ENCODE measurements at places on chromosomes 12 and 14.

DNA sequence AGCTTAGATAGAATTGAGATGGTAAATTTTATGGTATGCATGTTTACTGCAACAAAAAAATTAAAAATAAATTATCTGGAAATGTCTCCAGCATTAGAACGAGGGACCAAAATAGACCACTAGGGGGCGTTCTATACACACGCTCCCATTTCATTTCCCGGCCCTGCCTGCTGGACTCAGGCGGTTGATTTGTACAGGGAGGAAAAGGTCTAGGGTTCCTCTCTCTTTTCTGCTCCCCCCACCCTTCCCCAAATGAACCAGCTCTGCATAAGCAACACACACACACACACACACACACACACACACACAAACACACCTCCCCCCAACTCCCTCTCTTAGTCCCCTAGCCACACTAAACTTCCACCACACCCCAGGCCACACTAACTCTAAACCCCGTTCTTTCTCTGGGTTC, 7.8 kb upstream of the DTX1 start:
- DNase-seq, result peak; percentile 76

DNA sequence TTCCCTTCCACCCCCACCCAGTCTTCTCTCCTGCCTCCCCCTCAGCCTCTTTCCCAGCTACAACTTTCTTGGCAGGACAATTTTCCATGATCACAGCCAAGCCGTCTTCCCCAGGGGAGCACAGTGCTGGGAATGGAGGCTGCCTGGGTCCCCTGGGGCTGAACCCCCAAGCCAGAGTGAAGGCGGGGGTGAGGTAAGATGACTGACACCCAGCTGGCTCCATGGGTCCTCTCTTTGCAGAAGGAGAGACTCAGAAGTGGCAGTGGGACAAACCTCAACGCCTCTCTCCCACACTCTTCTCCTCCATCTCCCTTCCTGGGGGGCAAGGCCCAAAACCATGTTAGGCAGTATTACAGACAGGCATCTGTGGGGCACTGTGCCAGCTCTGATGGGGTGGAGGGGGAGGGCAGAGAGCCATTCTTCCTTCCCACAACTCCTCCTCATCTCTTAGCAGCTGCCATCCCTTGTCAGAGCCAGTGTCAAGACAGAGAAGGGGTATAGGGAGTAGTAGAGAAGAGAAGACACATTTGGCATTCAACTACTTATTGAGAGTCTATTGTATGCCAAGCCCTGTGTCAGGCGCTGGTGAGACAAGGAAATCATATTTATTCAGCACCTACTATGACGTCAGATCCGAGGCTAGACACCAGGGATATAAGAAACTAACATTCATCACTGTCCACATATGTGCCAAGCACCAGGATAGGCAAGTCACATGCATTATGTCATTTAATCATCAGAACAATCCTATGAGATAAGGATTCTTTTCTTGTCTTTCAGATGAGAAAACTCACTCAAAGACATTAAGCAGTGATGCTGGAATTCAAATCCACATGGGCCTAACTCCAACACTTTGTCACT, 3.6 kb downstream of the ITGA7 start:
- DNase-seq, result peak; percentile 30

DNA sequence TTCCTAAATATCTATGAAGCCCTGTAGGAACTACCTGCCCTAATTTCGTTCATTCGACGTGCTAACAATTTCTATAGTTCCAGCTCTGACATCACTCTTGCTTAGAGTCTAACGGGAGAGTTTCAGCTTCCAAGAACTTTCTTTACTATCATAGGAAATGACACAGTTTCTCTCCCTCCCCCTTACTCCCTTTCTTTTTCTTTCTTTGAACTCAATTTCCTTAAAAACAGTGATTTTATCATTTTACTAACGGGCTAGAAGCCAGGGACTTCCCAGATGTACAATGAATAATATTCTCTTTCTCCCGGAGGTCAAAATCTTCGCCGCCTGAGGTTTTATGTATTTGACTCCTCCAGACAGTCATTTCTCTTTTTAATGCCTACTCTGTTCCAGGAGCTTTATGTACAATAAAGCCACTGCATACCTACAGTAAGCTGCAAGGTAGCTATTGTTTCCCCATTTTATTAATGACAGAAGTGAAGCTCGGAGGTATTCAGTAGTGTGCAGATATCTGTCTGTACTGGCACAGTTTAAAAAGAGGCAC, 15.7 kb downstream of the SMCO2 start:
- DNase-seq, result no peak

GRCh38 chr14:90484291-90484690, 87.5 kb downstream of the CALM1 start:
- DNase-seq, result no peak

DNA sequence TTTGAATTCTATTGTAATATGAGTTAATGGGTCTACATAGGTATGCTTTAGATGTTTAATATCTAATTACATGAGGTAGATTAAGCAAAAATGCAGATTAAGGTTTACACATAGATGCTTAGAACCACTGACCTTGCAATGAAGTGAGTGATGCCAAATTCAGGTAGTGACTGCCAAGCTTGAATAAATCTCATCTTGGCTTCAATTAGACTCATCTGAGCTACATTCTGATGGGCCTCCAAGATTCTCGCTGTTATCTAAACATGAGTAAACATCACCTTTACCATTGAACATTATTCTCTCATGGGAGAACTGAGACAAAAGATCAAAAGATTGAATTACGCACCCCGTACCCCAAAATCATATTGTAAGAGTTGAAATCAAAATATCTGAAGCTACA, 68.8 kb upstream of the GNPNAT1 start:
- DNase-seq, result no peak

- no peak for DNase-seq
Observed at GRCh38 chr14:35747379-35747778, 61.7 kb downstream of the RALGAPA1 start.

DNA sequence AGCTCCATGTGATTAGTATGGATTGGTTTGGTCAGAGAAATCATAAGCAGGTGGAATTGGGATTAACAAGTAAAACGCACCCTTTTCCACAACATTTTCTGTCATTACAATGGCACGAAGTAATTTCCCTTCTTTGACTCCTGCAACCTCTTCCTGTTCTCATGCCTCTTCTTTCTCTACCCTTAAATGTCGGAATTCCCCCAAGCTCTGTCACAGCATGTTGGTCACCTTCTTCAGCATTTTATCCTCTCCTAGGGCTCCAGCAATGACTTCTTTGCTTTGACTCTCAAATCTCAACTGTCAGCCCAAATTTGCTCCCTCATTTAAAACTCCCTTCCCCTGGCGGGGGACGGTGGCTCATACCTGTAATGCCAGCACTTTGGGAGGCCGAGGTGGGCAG, 5.3 kb upstream of the GRIP1 start:
- no peak for DNase-seq

DNA sequence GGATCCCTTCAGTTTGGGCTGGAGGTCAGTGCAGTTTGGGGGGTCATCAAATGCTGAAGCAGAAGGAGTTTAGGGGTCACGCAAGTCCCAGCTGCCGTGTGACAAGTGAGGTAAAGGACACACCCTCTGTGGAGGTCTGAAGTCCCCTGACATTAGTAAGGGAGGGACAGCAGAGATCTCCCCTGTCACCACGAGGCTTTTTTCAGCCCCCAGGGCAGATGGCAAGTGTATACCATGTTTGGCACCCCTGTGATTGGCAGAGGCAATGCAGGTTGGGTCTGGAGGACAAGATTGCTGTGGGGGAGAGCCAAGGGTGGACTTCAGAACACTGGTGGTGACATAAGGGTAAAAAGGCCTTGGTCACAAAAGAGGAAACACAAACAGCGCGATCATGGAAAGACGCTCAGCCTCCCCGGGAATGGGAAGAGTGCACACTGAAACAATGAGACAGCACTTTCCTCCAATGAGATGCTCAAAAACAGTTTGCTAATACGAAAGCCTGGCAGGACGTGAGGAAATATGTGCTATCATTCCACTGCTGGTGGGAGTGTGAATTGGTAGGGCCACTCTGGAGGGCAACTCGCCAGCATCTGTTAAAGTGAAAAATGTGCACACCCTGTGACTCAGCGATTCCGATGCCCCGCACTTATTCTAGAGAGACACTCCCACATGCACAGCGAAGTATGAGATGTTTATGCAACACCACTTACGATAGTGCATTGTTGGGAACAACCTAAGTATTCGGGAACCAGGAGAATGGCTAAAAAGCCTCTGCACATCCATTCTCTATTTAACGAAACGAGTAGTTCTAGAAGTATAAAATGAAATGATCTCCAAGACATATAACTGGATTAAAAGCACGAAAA, 14.4 kb upstream of the CD27 start:
- DNase-seq, result peak; percentile 20

DNA sequence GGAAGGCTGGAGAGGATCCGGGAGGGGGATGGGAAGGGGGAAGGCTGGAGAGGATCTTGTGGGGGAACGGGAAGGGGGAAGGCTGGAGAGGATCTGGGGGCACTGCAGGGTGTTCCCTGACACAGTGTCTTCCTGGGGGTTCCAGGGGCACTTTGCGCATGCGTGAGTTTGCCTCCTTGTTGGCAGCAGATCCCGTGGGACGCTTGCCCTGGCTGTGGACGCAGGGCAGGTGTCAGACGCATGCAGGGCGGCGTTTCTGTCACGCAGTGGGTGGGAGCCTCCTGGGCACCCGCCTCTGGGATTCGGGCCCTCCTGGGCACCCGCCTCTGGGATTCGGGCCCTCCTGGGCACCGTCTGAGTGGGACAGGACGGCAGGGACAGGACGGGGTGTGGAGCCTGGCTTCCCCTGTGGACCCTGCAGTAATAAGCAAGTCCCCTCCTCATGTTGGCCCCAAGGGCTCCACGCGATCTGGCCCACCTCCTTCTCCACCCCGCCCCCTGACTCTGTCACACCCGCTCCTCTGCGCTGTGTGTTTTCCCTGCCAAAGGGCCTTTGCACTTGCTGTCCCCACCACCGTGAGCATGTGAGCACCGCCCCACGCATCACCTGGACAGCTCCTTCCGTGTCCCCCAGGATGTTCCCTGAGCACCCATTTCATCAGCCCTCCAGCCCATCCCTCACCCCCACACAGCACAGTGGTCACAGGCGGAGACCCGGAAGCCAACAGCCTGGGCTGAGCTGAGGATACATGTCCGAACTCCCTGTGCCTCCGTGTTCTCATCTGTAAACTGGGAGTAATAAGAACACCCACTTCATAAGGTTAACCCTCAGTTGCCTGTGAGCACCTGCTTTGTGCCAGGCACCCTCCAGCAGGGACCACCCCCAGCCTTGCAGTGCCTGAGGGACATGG, 4.4 kb downstream of the MMP17 start:
- peak; percentile 13 for DNase-seq

- DNase-seq, result no peak
Observed at GRCh38 chr14:20787025-20787424, 6.0 kb downstream of the RNASE6 start.

DNA sequence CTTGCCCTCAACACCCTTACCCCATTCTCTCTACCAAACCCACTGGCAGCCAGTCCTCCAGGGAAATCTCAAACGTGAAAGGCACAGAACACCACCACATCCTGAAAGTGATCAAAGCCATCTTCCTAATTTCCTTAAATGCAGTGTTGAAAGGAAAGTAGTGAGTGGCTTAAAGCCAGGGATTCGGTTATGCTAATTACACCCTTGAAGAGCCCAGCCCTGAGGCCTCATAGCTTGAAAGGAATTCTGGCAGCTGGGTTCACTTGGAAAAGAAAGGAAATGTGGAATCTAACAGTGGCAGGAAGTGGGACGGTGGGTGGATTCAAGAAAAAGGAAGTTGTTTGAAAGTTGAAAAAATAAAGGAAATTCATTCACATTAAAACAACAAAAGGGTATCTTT, 73.0 kb upstream of the FICD start:
- DNase-seq, result no peak

DNA sequence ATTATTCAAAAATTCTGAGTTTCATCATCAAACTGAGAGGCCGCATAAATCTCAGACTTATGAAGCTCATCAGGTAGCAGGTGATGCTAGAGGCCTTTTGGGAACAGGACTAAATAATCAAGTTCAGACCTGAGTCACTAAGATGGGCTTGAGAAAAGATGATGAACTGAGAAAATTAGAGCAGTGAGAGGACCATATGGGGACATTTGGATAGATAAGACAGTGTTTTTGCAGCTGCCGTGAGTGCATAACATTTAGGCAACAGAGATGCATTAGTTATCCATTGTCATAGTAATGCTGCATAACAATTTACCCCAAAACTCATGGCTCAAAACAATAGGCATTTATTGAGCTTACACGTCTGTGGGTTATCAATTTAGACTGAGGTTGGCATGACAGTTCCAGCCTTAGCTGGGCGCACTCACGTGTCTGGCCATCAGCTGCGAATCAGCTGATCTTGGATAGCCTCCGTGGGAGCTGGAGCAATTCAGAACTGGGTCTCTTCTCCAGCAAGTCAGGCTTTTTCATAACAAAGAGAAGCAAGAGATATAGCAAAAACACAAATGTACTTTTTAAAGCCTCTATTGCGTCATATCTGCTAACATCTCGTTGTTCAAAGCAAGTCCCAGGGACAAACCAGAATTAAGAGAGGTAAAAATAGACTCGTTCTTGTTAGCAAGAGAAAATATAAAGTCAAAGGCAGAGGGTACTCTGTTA, 72.8 kb downstream of the CAPZA3 start:
- DNase-seq, result no peak

DNA sequence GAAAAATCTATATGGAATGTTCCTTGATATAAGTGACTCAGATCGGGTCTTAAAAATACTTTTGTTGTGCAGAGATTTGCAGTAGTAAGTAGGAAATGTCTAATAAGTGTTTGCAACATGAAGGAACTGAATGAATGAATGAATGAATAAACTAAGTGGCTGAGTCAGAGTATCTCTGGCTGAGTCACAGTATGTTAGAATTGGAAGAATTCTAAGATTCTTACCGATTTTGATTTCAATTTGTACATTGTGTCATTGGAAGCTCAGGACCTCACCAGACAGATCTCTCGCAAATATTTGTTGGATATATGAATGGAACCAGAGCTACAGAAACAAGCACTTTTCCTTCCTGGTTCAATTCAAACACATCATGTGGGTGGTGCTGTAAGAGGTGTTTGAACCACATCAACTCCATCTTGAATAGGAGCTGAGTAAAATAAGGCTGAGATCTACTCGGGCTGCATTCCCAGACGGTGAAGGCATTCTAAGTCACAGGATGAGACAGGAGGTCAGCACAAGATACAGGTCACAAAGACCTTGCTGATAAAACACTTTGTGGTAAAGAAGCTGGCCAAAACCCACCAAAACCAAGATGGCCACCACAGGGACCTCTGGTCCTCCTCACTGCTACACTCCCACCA, 123.9 kb upstream of the FOXN3 start:
- DNase-seq, result no peak

GRCh38 chr14:29668201-29668600, 259.4 kb downstream of the PRKD1 start:
- peak; percentile 51 for DNase-seq

All from midbrain (tissue), 1 donor.